ENCODE measurements at places on chromosomes 6 and 20.

DNA sequence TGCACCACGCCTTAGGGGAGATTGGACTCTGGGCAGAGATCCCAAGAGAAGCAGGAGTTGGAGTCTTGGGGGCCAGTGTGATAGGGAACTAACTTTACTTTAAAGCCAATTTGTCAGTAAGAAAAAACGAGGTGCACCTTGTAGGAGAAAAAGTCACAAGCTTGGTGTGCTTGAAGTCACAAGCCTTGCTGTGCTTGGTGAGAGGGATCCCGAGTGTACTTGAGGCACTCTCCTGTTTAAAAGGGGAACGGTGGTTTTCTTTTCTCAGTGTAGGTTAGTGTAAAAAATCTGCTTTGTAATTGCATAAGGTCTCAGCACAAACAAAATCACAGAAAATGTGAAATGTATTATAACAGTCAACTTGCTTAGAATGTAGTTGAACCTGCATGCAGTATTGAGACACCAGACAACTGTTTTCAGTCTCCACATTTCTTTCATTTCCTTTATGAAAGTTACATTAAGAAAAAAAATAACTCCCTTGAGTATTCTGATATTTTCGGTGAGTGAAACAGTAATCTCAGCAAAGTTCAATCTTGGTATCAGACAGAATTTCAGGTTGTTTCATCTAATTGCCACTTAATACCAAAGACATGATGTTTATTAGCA lies 111.1 kb upstream of the DUSP22 start:
- H3K36me3 ChIP-seq: no peaks in the 10 kb centered on the region
- H3K27me3 ChIP-seq: no peaks in the 10 kb centered on the region
- no peak for DNase-seq
- no peak overlapping the region for H3K4me3 ChIP-seq
- no peak overlapping the region for H3K27ac ChIP-seq

DNA sequence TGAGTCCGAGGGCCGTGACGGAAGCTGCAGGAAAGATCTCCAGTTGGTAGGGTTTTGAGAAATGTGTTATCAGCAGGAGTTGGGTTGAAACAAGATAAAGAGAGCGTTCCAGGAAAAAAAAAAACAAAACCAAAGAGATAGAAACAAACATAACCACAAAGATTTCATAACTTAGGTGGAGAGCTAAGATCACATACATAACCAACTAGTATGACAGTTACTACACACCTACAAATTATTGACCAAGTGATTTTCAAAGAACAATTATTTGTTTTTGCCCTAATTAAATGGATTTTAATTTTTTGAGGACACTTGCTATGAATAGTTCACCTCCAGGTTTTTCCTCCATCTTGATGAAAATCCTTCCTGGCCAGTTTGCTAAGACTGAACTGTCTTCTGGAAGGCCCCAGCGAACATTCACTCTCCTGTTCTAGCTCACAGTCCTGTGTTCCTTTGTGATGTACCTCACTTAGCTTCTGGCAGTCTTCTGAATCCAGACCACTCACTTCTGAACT lies 69.4 kb downstream of the SNX9 start:
- H3K4me3 ChIP-seq: no peak overlapping the region
- no peak overlapping the region for H3K27ac ChIP-seq
- H3K36me3 ChIP-seq: peaks cover 11% of the 10 kb centered on the region
- H3K4me1 ChIP-seq: no peaks in the 10 kb centered on the region
- DNase-seq: no peak

DNA sequence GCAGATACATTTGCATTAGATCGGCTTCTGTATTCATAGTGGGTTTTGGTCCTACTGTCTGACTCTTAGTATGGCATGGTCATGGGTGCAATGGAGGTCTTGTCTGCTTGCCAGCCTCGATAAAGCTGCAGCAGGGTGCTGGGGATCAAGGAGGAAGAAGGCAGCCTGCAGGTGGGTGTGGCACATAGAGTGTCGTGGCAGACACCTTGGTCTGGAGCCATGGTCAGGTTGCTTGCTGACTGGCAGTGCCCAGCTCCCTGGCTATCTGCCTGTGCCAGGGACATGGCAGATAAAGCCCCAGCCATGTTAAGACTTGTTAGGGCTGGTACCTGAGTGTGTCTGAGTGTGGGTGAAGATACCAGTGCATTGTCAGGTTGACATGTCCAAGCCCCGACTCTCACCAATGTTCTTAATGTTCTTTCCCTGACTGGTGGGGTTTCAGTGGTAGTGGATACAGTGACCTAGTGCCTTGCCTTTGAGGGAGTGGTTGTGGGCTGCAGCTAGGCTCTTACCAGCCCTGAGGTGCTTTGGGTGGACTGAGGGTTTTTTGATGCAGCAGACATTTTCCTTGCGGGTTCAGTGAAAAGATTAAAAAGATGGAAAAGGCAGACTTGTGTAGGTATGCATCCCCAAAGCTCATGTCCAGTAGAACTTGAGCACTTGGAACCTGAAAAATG lies 1.8 kb downstream of the FAM83D start:
- DNase-seq: no peak
- H3K4me3 ChIP-seq: peak overlapping the region; percentile 81
- H3K4me1 ChIP-seq: peaks cover 16% of the 10 kb centered on the region
- H3K36me3 ChIP-seq: no peaks in the 10 kb centered on the region
- H3K27me3 ChIP-seq: no peaks in the 10 kb centered on the region

DNA sequence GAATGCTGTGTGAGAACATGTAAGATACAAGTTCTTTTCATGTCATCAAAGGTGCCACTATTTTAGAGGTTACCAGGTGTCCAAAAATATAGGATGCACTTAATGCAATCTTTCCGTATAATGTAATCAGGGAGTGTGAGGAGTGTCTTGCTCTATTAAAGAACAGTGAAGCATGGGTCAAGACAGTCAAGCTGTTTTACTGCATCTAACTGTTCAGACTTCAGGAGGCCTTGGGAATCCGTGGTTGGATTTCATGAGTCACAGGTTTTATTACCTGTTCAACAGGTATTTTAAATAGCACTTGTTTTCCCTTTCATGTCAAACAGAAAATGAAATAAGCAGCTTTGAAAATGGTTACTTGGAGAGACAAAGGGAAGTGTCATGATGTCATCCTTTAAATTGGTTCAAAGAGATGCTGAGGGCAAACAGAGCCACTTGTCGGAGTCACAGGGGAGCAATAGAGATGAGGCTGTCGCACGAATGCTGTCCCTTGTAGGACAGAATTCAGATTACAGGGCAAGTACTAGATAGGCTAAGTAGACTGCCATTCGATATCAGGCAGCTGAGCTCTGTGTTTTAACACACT lies 621.5 kb downstream of the QKI start:
- H3K27me3 ChIP-seq: no peaks in the 10 kb centered on the region
- H3K27ac ChIP-seq: no peak overlapping the region
- no peak for DNase-seq
- no peaks in the 10 kb centered on the region for H3K4me1 ChIP-seq
- no peak overlapping the region for H3K4me3 ChIP-seq
